ENCODE measurements at places on chromosomes 16 and 17.

GRCh38 chr17:11953924-11954323 lies 43.4 kb downstream of the ZNF18 start:
- DNase-seq, result no peak

GRCh38 chr16:51971184-51971583 lies 575.8 kb downstream of the TOX3 start:
- no peak for DNase-seq

DNA sequence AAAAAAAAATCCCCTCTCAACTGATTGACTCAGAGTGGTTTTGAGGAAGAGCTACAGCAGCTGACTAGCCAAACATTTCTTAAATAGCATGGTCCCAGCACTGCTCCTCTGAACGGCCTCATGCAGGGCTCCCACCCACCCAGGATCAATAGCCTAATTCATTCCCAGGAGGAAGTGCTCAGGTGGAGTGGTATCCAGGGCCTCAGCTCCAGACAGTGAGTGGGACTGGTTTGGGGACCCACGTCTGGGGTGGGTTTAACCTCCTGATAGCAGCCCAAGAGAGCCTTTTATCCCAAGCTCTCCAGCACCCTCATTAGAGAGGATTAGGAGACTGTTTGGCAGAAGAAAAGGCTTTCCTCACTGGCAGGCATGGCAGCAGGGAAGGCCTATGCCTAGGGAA lies 68.5 kb upstream of the CDH5 start:
- DNase-seq, result no peak

DNA sequence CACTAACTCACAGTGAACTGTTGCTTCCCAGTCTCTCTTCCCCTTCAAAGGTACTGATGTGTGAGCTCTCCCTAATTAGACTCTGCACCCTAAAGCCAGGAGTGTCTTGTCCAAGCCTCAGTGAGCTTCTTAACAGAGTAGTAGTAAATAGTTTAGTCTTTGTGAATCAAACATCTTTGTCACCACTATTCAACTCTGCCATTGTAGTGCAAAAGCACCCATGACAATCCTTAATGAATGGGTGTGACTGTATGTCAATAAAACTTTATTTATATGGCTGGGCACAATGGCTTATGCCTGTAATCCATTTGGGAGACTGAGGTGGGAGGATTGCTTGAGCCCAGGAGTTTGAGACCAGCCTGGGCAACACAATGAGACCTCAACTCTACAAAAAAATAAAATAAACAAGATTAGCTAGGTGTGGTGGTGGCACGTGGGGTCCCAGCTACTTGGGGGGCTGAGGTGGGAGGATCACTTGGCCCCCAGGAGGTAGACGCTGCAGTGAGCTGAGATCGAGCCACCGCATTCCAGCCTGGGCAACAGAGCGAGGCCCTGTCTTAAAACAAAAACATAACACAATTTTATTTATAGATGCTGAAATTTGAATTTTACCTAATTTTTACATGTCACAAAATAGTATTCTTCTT lies 45.5 kb upstream of the TNRC6A start:
- no peak for DNase-seq

GRCh38 chr17:31198026-31198425 lies 99.0 kb downstream of the OMG start:
- DNase-seq, result no peak

DNA sequence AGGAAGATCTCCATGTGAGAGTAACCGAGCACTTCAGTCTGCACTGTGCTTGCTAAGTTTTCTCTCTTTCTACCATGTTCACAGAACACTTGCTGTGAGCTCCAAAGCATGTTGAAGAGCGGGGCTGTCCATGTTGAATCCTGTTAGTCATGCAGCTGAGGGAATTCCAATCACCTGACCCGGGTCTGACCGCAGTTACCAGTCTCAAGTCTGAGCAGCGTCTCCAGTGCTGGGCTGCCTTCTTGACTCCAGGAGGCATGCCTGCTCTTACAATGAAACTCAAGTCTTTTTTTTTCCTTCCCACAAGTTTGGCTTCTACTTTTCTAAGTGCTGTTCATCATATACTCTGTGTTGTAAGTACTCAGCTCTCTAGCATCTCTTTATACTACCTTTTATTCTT lies 44.3 kb downstream of the HOXB1 start:
- DNase-seq, result no peak

DNA sequence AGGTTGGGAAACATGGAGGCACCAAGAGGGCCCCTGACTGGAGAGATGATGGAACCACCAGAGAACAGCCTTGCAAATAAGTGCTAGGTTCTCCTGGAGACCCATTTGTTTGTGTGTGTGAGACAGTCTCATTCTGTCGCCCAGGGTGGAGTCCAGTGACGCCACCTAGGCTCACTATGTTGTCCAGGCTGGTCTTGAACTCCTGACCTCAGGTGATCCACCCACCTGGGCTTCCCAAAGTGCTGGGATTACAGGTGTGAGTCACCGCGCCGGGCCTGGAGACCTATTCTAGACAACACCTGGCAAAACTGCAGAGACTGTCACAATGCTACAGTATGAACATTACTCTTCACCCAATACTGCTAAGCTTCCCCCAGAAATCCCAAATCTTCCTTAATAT lies 1.5 kb downstream of the NPLOC4 start:
- no peak for DNase-seq

DNA sequence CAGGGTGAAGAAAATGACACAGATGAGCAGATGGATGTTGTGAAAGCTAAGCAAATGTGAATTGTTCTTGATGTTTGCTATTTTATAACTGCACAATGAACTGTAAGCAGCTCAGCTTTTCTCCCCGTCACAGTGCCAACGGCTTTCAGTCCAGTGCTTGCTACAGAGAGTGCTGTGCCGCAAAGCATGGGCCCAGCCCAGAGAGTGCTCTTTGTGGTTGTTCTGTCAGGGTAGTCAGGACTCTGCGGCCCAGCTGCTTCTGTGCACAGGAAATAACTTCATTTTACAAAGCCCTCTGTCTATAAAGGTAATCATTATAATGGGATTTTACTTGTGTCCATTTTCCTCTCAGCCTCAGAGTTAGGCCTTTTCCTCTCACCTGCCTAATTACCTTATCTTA lies 39.1 kb downstream of the CDRT15 start:
- DNase-seq, result no peak

GRCh38 chr17:37488607-37489196 lies 989 bp upstream of the DUSP14 start:
- peak; percentile 65 for DNase-seq

DNA sequence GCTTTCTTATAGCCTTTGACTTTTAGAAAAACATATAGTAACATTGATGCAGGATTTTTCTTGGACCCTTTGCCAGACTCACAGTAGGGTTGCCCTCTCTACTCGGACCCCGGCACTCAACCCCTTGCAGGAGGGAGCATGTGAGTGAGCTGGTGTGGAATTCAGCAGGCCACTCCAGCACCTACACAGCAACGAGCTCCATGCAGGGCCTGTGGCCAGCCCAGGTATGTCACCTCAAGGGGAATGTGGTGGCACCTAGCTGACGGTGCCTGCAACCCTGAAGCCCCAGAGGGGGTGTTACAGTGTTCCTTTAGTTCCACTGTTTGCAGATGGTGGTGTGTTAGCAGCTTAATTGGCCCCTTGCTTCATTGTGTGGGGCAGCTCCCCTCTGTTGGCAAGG lies 414.9 kb downstream of the KCNJ2 start:
- DNase-seq, result no peak

DNA sequence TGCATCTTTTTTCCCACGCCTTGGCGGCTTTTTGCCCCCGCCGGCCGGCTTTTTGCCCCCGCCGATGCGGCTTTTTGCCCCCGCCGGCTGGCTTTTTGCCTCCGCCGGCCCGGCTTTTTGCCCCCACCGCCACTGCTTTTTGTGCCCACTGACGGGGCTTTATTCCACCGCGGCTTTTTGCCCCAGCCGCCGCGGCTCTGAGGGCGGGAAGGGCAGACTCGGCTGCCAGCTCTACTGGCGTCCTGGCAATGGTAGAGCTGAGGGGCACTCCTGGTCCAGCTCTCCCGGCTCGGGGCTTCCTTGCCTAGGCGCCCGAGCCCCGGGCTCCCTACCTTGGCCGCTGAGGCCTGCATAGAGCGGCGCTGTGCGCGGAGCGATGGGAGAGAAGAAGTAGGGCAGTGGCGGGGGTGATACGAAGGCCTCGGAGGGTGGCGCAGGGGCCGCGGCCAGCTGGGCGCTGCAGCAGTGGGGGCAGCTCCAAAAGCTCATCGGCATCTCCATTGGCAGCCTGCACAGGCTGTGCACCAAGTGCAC lies 591.4 kb downstream of the TP53TG3F start:
- no peak for DNase-seq

- DNase-seq, result no peak
Observed at GRCh38 chr17:29682054-29682453, 59.3 kb upstream of the CORO6 start.

DNA sequence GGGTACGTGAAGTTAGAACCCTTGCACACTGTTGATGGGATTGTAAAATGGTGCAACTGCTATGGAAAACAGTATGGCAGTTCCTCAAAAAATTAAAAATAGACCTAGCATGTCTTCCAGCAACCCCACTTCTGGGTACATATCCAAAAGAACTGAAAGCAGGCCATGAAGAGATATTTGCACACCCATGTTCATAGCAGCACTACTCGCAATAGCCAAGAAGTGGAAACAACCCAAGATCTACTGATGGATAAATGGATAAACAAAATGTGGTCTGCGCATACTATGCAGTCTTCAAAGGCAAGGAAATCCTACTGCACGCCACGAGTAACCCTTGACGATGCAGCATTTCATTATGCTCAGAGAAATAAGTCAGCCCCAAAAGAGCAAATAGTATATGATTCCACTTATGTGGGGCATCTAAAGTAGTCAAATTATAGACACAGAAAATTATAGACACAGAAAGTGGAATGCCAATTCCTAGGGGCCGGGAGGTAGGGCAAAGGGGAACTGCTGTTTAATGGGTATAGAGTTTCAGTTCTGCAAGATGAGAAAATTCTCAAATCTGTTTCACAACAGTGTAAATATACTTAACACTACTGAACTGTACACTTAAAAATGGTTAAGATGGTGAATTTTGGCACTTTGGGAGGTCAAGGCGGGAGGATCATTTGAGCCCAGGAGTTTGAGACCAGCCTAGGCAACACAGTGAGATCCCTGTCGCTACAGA lies 17.2 kb downstream of the CORO7 start:
- no peak for DNase-seq

- DNase-seq, result no peak
Observed at GRCh38 chr17:26962255-26963162, 331.4 kb upstream of the WSB1 start.

- DNase-seq, result no peak
Observed at GRCh38 chr17:4490637-4491061, 8.0 kb upstream of the SPNS2 start.

- peak; percentile 88 for DNase-seq
Observed at GRCh38 chr17:50841949-50842354, 6.6 kb downstream of the WFIKKN2 start.

DNA sequence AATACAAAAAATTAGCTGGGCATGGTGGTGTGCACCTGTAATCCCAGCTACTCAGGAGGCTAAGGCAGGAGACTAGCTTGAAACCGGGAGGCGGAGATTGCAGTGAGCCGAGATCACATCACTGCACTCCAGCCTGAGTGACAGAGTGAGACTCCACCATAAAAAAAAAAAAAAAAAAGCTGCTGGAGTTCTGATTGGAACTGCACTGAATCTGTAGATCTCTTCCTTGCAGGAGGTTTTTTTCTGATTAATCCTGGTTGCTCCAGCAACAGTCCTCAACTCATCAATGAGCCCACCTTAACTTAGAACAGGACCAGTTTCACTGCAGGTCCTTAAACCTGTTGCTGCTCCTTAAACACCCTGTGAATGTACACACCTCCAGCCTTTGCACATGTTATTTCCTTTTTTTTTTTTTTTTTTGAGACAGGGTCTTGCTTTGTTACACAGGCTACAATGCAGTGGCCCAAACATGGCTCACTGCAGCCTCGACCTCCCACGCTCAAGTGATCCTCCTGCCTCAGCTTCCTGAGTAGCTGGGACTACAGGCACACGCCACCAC lies 1.6 kb upstream of the ODAD4 start:
- DNase-seq, result no peak

GRCh38 chr16:87713451-87714229 lies 52.1 kb downstream of the KLHDC4 start:
- no peak for DNase-seq

DNA sequence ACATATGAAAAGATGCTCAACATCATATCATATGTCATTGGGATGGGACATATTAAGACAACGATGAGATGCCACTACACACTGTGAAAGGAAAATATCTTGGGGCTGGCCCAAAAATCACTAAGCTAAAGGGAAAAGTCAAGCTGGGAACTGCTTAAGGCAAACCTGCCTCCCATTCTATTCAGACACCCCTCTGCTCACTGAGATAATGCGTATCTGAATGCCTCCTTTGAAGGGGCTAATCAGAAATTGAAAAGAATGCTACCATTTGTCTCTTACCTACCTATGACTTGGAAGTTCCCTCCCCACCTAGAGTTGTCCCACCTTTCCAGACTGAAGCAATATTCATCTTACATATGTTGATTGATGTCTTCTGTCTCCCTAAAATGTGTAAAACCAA lies 11.2 kb upstream of the TRIM25 start:
- DNase-seq, result no peak

DNA sequence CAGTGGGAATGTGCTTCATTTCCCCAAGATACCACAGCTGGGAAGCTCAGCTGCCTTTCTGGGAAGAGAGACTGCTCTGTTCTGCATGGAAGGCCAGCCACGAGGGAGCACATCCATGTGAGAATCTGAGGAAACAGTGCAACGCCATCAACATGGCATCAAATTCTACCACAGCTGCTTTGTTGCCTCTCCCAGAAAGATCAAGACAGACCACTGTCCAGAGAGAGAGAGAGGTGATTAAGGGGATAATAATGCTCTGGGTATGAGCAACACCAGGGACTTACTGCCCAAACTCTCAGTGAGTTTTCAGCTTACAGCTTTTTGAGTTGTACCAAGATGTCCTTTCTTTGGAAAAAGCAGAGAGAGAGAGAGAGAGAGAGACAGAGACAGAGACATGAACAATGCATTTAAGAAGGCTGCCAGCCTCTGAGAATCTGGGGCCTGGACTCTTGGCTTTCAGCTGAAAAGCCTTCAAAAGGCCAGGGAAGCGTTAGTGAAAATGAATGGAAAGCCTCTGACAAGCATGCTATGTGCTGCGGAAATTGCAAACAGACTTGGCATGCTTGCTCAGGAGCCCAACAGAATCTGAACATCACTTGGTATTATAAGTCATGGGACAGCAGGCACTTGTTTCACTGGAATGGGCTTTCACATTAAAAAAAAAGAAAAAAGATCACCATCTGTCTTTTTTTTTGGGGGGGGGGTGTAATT lies 223.1 kb downstream of the MAP2K6 start:
- DNase-seq, result peak; percentile 10

- DNase-seq, result no peak
Observed at GRCh38 chr17:46010597-46011186, 11.6 kb downstream of the STH start.

GRCh38 chr17:68152161-68152571 lies 95.7 kb upstream of the AMZ2 start:
- DNase-seq, result no peak

Measured in cerebellar cortex (tissue), 1 donor.